ENCODE measurements at places on chromosomes 6 and 20. TPM values are rescaled to one million over a fixed set of nuclear protein-coding genes. Genes with fewer than 3 reads are reported as not detected.

DNA sequence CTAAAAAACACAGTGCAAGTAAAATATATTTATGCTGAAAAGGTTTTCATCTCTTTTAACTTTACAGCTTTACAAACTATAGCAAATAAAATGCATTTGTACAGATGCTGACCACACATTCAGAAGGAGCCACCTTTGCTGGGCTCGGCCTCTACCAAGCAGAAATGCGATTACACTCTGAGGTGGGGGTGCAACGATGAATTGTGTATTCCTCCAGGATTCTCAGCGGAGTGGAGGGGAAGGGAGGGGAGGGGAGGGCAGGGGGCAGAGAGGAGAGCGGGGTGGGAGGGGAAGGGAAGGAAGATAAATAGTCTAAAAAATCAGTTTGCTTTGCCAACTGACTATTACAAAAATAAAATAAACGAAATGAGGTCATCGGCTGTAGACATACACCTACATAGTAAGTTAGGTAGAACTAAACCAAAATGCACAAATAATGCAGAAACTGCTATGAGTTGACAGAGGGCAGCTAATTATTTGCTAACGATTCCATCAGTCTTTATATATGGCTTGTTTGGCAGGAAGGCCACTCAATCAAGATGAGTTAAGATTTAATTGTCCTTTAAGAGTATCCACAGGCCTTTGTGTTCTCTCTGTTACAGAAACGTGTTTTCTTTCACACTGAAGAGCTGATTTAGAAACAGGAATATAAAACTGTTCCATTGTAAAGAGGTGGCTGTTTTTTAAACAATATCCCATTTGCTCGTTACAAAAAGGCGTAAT is 90.1 kb downstream of the TAF4 start:
- DNase-seq, result no peak

GRCh38 chr6:107344981-107345380 is 114.4 kb downstream of the PDSS2 start:
- no peak for DNase-seq

DNA sequence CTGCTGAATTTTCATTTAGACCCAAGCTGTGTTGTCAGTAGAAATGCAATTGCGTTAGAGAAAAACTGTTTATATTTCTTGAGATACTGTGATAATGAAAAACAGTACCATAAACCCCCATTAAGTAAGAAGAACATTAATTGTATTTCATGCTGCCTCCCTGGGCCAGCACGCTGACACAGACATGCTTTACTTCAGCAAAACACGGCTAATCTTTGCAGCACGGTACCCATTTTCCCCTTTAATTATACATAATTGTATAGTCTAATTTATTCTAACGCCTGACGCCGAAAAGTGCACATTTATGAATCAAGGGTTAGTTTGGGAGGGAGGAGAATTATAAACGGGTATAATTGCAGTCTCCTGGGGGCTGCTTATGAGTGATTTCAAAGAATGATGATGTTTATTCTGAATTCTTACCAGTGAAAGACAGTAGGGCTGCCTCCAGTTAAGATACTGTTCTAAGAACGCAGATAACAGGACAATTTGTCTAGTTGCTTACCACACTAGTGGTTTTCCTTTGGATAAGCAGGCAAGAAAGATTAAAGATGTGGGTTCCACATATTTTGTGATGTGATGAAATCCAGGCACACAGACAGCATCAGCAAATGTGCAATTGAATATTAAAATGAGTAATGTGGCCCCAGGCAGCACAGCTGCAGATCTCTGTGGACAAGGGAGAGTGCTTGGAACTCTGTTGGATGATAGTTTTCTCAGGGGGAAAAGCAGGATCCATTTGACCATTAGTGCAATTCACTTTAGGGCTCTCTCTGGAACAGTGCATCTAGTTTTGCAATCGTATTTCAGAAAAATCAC is 4.7 kb upstream of the SULF2 start:
- no peak for DNase-seq

DNA sequence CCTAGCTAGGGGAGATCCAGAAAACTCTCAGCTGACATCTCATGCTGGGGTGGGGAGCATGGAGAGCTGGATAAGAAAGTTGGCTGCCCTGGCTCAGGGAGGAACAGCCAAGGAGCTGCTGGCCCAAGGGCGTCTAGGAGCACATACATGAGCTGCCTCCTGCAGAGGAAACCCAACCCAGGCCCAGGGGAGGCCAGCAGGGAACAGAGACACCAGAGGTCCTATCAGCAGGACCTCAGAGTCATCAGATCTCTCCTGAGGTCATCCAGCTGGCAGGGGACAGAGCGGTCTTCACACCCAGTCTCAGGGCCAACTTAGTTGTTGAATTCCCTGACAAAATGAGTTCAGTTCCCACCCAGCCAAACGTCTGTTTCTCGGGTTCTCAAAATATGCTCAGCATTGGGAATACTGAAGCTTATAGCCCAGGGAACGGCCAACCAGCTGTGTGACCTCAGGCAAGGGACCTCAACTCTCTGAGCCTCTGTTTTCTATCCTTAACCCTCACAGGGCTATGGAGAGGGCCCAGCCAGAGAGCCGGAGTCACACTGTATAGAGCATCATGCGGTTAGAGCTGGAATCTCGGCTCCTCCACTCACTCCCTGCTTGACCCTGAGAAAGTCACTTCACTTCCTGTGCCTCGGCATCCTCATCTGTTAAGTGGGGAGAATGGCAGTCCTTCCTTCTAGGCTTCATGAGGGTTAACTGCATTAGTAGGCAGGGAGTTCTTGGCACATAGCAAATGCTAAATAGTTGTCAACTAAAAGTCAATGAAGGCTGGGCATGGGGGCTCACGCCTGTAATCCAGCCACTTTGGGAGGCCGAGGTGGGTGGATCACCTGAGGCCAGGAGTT is 13.8 kb downstream of the ADA start:
- no peak for DNase-seq

Gene PRL
- not detected for total RNA-seq

Gene SOBP
- total RNA-seq, result 1.4 TPM

Data from esophagus squamous epithelium (tissue), 5 donors.